ENCODE measurements at places on chromosomes 1 and 21.

- DNase-seq = no peak
These were observed 145.0 kb downstream of the RASAL2 start for GRCh38 chr1:178238722-178239510.

DNA sequence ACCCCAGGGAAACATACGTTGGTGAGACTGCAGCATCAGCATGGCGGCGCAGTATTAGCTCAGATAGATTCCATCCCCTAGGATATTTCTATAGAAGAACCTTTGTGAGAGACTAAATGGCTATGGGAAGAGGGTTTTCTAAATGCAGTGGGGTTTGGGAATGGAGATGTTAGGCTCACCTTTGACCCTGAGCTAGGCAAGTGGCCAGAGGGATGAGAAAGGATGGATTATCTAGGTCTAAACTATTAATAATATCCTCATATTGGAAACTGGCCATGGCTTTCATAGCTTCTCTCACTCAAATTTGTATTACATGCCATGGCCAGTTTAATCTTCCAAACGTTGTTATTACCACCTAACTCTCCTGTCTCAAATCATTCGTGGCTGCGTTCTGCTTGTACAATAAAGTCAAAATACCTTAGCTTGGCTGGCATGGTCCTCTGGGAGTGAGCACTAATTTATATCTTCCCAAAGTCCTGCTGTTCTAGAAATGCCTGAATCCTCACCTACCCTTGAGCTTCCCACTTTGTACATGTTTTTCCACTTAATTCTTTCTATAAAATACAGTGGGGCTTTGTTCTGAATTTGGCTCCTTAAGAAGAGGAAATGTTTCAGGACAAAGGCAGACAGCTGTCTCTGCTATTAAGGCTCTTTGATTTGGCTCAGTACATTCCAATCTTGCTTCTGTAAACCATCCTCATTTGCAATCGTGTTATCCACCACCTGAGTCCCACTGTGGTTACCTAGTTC, 31.0 kb upstream of the COG2 start:
- DNase-seq = no peak

GRCh38 chr1:212827831-212828278, 19.6 kb downstream of the SPATA45 start:
- no peak for DNase-seq

DNA sequence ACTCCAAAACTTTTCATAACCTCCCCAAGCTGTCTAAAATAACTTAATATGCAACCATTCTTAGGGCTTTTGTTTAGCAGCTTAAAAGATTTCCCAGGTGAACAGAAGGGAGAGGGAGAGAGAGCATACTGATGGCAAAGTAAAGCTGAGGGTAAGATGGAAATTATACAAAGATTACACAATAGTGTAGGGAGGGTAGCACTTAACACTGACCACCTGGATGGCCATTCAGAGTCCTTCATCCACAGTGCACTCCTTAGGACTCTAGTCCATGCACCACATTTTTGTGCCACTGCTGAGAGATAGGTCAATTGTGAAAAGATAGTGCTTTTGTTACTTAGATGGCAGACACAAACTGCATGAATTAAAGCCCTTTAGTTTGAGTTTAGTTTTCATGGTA, 574.6 kb downstream of the LMO4 start:
- no peak for DNase-seq

GRCh38 chr1:63073309-63074306, 248.8 kb upstream of the FOXD3 start:
- DNase-seq = no peak

GRCh38 chr1:53246261-53247134, 8.2 kb upstream of the MAGOH start:
- no peak for DNase-seq

DNA sequence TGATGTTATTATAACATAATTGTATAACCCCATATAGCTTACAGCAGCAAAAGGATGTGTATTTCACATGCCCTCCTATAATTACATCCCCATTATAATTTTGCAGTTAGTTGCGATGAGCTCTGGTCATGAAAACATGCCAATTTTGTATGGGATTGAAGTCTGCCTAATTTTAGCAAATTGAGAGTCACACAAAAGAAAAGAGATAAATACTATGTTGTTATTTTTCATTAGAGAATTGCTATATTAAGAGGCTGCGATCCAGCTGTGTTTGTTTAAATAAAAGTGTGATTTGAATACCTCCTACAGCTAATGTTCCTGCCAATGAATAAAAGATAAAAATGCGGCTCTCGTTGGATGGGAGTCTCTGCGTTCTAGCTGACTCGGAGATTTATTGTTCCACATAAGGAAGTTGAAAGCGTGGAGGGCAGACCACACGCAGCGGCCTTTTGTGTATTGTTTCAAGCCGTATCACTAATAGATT, 461.0 kb upstream of the NFIA start:
- DNase-seq = no peak

DNA sequence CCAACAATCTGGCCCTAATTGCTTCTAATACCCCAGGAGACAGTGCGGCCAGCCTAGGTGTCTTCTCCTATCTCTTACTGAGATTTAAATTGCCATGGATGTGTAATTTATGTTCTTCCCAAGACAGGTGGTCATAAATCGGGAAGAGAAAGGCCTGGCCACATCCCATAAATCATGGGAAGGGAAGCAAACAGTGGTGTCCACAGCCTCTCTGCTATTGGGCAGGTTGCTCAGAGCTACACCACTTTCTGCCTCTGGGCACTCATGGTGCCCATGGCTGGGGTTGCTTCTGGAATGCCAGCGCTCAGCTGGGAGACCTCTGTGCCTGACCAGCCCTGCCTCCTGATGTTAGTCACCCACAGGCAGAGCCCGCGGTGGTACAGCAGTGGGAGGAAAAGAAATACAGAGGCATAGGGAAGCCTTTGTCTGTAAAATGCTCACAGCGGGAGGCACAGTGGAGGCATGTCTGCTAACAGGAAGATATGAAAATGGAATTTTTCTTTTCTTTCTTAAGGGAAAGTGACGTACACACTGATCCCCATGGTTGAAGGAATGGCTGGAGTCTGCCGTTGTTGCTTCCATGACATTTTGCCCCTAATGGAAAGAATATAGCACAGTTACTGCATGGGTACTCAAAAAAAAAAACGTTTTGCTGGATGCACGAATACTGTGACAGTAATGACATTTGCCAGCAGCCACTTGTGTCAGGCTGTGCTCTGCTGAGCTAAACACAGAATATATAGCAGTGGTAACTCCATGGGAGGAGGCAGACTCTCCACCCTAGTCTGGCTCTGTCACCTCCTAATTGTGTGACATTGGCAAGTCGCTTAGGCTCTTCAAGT, 21.9 kb downstream of the MTARC1 start:
- no peak for DNase-seq

DNA sequence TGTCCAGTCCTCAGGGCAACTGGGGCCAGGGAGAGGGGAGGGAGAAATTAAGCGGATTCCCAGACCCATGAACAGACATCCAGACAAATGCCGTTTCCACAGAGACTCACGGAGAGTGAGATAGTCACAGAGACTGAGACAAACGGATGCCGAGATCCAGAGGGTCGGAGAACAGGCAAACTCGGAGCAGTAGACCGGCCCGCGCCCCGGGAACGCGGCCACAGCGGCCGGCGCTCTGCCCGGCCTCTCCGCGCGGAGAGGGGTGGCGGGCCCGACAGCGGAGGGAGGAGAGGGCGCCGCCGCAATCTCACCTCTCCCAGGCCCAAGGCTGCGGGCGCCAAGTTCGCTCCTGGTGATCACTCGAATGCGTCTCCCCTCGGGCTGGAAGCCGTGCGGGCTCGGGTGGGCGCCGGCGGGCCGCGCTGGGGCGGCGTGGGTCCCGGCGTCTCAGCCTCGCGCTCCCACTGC, 831 bp upstream of the FOXD2 start:
- DNase-seq = no peak

- DNase-seq = no peak
These were observed 5.4 kb downstream of the NECTIN4 start for GRCh38 chr1:161083748-161084596.

DNA sequence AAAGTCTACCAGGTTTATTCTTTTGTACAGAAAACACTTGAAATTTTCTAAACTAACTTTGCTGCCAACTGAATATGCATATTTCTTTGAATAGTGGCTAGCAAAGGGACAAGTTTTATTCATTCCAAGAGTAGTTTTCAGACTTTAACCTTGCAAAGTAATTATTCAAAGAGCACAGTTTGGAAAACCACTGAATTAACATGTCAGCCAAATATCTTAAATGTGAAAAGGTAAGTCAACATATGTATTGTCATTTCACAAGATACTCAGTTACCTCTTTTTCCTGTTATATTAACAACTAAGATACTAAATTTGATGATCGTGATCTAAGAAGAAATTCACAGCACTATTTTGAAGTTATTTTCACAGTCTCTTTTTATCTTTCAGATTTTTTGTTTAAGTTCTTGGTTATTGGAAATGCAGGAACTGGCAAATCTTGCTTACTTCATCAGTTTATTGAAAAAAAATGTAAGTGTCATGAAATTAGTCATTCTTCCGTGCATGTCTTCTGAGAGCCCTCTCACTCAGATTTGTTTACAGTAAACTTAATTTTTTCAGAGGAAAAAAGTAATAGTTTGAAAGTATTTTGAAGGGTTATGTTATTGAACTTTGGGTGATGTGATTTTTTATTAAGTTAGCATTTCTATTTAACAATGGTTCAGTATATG, 15.3 kb downstream of the RAB4A start:
- DNase-seq = no peak

GRCh38 chr1:4044967-4045366, 144.9 kb upstream of the C1orf174 start:
- no peak for DNase-seq

DNA sequence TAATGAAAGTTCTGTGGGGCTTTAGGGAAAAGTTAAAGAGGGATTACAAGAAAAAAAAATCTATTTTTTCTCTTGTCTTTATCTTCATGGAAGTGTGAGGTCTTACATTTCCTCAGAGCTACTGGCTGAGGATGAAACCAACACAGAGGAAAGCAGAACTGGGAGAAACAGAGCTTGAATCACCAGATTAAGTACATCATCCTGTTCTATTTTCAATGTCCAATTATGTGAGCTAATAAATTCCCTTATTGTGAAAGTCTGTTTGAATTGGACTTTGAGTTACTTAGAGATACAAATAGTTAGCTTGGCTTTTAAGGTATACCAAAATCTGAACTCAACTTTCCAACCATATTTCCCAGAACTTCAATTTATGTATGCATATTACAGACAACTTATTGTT, 69.2 kb downstream of the LPGAT1 start:
- DNase-seq = no peak

DNA sequence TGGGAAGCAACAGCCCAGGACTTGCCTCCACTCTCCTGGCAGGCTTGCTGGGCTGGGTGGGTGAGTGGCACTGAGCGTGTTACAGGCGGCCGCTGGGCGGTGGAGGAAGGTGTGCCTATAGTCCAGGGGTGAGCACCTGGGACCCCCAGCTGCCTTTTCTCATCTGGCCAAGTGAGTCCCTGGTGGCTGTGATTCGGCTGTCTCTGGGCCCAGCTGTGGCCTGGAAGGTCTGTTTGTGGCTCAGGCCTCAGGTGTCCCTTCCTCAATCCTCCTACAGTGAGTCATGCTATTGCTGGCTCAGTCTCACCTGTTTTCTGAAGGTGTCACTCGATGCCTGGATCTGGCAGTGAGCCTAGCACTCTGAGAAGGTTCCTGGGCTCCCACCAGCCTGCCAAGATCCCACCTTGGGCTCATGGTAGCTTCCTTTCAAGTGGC, 564.2 kb downstream of the PTPRU start:
- DNase-seq = no peak

DNA sequence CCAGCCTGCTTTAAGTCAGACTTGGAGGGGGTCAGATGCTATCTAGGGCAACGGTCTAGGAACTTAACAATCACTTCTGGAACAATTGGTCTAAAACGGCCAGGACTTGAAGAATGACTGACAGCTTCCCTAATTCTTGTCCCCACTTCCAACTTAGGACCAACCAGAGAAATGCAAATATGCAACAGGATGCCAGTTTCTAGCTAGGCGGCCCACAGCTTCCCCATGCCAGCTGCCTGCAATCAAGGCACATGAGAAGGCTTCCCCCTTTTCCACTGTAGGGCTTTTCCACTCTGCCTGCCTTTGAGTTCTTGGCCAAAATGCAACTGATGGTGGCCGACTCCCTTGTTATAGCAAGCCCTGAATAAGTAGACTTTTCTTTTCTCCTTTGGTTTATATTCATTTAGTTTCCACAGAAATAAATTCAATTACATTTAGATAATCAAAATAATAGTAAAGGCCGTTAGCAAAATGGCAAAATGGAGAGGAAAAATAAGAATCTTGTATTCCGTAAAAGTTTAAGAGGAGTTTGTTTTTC, 80.9 kb downstream of the BACH1 start:
- DNase-seq = no peak

DNA sequence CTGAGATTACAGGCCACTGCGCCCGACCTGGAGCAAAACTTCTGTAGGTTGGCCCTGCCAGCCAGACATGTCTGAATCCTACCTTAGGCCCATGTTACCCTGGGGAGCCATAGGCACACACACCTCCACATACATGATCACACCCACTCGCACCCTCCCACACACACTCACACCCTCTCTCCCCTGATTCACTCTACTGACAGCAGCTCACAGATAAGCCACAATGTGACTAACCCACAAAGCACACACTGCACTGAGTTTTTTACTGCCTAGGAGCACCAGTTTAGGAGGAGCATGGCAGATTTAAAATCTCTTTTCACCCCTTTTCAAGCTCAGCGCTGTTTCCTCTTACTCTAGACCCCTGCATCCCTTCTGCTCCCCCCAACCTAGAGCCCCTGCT, 41.7 kb downstream of the SLC30A1 start:
- no peak for DNase-seq

DNA sequence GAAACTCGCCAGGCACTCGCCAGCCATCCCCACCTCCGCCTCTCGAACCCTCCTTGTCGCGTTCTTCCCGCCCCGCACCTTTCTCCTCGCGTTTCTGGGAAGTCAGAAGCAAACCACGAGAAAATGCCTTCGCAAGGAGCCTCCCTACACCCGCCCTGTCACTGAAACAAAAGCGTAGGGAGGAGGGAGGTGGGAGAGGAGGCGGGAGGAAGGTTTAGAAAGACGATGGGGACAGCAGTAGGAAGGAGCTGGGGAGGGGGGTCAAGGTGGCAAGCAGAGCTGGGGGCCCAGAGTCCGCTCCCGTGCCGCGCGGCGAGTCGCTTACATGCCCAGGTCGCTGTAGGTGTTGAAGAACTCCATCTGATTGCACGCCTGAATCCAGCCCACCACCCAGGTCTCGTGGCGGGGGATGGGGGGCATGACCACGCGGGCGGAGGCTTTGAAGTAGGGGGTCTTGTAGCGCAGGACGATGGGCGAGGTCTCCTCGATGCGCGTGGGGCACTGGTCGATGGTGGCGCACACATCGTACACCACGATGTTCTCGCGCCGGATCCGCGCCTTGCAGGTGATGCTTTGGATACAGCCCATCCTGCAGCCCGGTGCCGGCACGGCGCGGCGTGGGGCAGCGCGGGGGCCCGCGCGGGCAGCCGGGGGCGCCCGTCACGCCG, 1.0 kb downstream of the FAM78B start:
- DNase-seq = no peak

- DNase-seq = no peak
These were observed 43.6 kb downstream of the PBX1 start for GRCh38 chr1:164602480-164603093.

DNA sequence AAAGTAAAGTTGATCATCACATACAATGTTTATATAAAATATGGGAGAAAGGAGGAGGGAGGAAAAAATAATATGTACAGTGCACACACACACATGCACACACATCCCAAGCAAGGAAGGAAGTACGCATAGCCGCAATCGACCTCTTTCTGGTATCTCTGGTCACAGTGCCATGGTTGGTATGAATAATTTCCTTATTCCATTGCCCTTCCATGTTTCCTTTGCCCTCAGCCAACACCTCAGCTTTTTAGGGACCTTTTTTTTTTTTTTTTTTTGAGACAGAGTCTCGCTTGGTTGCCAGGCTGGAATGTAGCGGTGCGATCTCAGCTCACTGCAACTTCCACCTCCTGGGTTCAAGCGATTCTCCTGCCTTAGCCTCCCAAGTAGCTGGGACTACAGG, 20.6 kb downstream of the CITED4 start:
- DNase-seq = no peak
